B cell (primary cell): ENCODE measurements at places on chromosomes 3 and 15.

- no peak for DNase-seq
Measured at GRCh38 chr3:129599607-129600006, 6.9 kb downstream of the PLXND1 start.

DNA sequence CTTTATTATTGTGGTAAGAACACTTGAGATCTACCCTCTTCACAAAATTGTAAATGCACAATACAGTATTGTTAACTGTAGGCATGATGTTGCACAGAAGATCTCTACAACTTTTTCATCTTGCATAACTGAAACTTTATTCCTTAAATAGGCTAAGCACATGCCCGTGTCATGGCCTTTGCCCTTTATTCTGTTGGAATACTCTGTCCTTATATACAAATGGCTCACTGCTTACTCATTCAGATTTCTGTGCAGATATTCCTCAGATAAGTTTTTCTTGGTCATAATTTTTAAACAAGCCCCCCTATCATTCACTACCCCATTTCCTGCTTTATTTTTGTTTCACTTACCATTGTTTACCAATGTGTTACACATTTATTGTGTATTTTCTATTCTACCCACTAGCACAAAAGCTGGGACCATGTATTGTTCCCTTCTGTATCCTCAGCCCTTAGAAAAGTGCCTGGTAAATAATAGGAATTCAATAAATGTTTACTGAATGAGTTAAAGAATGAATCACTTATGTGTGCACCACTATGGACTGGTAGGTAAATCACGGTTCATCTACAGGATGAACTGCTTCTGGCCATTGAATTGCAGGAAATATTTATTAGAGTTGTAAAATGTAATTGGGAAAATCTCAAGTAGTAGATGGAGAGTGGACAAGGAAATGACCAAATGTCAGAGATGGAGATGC lies 151.0 kb downstream of the CPNE4 start:
- DNase-seq = no peak

- no peak for DNase-seq
Measured at GRCh38 chr3:111999484-112000324, 982 bp downstream of the TAGLN3 start.

DNA sequence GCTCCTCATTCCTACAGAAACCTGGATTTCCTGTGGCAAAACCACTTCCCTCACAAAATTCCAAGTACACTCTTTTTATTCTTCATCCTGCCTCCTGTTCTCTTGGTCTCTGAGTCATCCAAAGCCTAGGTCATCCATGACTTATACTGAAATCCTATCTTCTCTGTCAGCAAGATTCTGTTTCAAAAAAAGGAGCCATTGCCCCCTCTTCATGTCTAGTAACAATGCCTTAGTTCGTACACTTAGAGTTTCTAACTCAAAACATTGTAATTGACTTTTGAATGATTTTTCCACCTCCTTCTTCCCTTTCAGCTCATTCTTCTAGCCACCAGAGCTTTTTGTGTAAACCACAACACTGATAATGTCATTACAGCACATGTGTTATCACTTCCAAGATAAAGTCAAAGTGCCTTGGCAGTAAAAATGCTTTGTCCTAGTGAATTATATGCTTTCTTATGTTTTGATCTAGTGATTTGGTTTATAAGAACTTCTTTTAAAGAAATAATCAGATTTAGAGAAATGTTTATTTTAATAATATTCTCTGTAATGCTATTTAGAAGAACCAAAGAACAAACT lies 256.5 kb upstream of the NECTIN3 start:
- no peak for DNase-seq

DNA sequence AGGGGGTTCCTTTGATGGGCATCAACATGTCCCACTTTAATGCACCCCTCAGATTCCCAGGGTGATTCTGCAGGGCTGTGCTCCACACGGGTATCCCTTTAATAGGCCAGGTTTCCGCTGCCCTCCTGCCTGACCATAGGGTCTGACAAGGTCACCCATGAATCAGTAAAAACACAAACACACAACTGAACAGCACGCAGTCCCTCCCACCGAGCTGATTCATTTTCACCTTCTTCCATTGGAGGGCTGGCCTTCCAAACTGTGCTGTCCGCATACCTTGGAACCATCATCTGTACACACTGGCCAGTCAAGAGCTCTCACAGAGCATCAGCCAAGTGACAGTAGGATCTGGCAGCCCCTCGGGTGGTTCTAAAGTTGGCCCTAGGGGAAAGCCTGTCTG lies 93.7 kb downstream of the FBLN2 start:
- DNase-seq = no peak

GRCh38 chr3:61683549-61684236 lies 122.3 kb downstream of the PTPRG start:
- no peak for DNase-seq

GRCh38 chr3:100107221-100107814 lies 7.0 kb downstream of the FILIP1L start:
- DNase-seq = no peak

- DNase-seq = no peak
Measured at GRCh38 chr15:66901336-66902100, 163.9 kb upstream of the SMAD3 start.

- DNase-seq = no peak
Measured at GRCh38 chr3:83002869-83003445, 1241.5 kb upstream of the GBE1 start.

DNA sequence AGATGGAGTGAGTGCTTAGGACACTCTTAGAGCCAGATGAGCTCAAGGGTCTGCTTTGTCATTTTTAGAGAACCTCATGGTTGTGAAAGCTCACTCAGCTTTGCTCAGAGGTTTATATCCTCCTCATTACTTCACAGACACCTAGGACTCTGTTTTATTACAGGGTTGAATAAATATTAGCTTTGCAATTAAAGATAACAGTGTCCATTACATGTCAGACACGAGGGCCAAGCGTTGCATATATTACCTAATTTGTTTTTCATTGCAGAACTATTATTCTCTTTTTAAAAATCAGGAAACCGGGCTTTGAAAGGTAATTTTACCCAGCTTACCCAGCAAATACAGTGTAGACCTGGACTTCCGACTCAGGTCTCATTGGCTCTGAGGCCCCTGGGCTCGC lies 16.1 kb downstream of the MAP6D1 start:
- no peak for DNase-seq

DNA sequence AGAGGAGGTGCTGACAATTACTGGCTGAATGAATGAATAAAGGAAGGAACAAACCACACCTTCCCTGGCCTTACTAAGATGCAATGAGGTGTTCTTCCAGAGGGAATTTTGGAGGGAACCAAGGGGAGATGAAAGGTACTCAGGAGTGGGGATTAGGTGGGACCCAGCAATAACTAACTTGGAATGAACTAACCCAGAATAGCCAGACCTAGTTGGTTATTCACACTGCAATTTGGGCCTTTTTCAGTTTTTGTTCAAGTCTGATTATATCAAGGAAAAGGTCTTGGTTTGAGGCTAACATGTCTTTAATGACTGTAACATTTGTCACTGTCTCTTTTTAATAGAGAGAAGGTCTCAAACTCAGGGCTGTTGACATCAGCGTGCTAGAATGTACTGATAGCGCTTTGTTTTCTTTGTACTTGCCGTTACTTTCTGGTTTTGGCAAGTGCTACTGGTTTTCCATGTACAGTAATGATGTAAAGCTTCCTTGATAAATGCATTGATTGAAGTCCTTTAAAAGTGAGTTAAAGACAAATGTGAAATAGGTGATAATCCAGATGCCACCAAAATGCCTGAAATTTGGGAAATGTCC lies 3.2 kb upstream of the PLXND1 start:
- DNase-seq = no peak

DNA sequence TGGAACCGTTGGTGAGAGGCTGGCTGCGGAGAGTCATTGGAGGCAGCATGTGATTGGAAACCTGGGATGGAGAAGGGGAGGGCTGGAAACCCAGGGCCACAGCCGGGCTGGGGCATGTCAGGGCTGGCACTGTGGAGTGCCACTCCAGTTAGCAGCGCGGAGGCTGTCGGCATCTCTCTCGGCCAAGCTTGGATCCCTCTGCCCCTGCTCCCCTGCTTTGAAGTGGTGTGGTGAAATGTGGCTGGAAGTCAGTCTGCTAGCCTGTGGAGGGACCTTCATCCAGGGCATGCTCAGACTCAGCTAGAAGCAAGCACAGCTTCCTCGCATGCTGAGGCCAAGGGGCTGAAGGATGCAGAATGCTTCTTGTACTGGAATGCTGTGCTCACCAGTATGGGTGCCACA lies 13.5 kb downstream of the SLCO3A1 start:
- no peak for DNase-seq

DNA sequence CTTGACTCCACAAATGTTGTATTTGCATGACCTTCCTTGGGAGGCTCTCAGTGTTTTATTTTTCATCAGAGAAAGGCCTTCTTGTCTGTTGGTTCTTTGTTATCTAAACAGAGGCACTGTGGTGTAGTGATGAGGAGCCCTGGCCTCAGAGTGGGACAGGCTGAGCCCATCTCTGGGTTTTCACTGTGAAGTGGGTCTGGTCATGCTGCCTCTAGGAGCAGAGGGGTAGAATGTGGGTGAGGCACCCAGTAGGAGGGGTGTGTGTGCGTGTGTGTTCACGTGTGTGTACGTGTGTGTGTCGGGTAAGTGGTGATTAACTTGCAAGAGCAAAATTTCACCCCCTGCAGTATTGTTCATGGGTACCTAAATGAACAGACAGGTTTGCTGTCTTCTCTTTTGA lies 14.4 kb downstream of the KLF13 start:
- no peak for DNase-seq

- DNase-seq = no peak
Measured at GRCh38 chr3:35705904-35706303, 66.6 kb downstream of the ARPP21 start.

GRCh38 chr3:32432045-32432710 lies 40.5 kb downstream of the CMTM7 start:
- no peak for DNase-seq

GRCh38 chr15:78767331-78767951 lies 43.8 kb downstream of the ADAMTS7 start:
- DNase-seq = peak; percentile 9

DNA sequence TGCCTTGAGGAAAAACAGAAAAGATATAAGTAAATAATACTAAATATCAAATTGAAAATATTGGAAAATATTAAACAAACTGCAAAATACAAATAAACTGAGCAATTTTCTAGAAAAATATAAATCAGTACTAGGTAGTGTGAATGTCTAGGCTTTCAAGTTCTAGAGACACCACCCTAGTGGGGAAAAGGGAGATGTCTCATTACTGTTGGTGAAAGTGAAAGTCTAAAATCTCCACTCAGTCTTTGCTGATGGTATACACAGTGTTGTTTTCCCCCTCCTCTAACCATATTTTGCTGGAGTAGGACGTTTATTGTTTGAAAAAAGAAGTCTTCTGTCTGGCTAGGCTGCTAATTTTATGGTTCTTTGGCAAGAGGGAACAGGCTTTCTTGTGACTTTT lies 1368.9 kb downstream of the OTOL1 start:
- no peak for DNase-seq

DNA sequence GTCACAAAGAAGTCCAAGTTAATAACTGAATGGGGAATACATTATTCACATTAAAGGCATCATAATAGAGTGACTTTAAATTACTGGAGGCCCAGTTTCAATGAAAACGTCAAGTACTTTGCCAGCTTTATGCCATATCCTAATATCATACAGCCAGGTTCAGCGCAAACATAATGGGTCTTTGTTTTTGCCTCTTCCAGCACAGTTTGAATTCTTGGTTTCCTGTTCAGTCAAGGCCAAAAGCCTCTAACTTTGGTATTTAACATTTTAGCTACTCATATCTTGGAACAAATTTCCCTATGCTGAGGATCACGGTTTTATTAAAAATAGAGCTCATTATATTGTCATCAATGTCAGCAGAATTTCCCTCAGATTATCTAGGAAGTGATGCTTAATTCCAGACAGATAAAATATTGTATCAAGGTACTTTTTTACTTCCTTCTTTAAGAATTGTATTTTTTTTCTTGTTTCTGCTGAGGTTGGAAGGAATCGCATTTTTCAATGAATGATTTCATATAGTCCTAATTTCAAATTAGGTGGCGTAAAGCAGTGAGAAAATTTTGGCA lies 269.2 kb downstream of the THRB start:
- DNase-seq = no peak

GRCh38 chr3:87468235-87468634 lies 191.9 kb upstream of the POU1F1 start:
- DNase-seq = no peak

DNA sequence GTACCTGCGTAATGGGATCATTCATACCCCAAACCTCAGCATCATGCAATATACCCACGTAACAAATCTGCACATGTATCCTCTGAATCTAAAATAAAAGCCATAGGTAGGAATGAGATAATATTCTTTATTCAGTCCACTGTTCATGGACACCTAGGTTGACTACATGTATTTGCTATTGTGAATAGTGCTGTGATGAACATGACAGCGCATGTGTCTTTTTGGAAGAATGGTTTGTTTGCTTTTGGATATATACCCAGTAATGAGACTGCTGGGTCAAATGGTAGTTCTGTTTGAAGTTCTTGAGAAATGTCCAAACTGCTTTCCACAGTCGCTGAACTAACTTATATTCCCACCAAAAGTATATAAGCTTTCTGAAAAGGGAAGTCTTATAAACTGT lies 117.9 kb upstream of the FAM3D start:
- DNase-seq = no peak

DNA sequence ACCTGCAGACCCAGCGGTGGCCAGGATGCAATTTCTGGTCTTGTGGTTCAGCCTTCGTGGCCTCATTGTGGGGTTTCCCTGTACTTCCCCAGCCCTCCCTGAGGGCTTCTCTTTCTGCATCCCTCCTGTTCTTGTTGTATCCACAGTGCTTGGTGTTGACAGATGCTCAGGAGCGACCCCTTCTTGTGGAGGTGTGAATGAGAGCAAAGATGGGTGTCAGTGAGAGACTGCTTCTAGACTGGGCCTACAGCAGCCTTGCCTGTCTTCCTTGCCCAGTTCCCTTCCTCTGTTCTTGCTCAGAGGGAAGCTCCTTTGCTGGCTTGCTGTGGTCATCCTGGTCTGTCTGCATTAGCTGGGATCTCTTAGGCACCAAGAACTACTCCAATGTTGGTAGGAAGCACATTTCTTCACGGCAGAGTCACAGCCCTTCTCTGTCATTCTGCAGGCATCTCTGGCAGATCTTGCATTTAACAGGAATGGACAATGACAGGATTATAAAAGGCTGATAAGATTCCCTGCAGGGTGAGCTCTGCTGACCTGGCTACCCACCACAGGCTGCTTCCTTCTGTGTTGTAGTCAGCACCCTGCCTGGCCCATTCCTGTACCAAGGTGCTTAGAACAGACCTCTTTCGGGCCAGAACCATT lies 317.8 kb upstream of the C2CD4B start:
- no peak for DNase-seq

- no peak for DNase-seq
Measured at GRCh38 chr15:63401078-63401477, 19.4 kb upstream of the CA12 start.

DNA sequence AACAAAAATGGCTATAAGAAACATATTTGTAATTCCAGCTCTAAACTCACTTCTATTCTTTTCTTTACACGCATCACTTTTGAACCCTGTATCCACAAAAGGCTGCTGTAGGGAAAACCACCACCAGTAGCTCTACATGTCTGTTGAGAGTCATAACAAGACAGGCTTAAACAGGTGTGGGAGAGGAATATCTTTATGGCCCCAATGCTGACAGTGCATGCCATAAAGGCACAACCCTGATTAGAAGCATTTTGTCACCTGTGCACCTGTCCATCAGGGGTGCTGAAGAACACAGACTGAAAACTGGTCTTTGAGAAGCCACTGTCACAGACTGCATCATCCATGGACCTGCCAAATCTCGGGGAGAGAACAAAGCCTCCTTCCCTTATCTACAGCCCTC lies 11.6 kb upstream of the CSPG5 start:
- no peak for DNase-seq
